ENCODE measurements at places on chromosomes 1 and 21. TPM values are rescaled to one million over a fixed set of nuclear protein-coding genes. Genes with fewer than 3 reads are reported as not detected.
A peak's percentile ranks its signal among the peaks of the same experiment; 100 is the strongest.

GRCh38 chr1:38037221-38037939 is 9.2 kb downstream of the POU3F1 start:
- DNase-seq: no peak
- H3K4me3 ChIP-seq: no peak overlapping the region
- no peaks in the 10 kb centered on the region for H3K4me1 ChIP-seq

- peak overlapping the region; percentile 51 for H3K27ac ChIP-seq
- H3K4me3 ChIP-seq: no peak overlapping the region
- no peaks in the 10 kb centered on the region for H3K27me3 ChIP-seq
- H3K4me1 ChIP-seq: peaks cover 11% of the 10 kb centered on the region
- no peak for DNase-seq
Measured at GRCh38 chr1:181128592-181129497, 40.3 kb downstream of the IER5 start.

GRCh38 chr21:29242201-29242600 is 56.5 kb upstream of the BACH1 start:
- peaks cover 14% of the 10 kb centered on the region for H3K4me1 ChIP-seq
- H3K4me3 ChIP-seq: no peak overlapping the region
- H3K27ac ChIP-seq: no peak overlapping the region
- no peak for DNase-seq
- no peaks in the 10 kb centered on the region for H3K36me3 ChIP-seq

GRCh38 chr1:64996541-64997257 is 30.4 kb upstream of the JAK1 start:
- H3K27ac ChIP-seq: no peak overlapping the region
- peaks cover 1% of the 10 kb centered on the region for H3K4me1 ChIP-seq
- H3K36me3 ChIP-seq: no peaks in the 10 kb centered on the region
- no peaks in the 10 kb centered on the region for H3K27me3 ChIP-seq
- no peak for DNase-seq

GRCh38 chr1:232142403-232143314 is 487.3 kb downstream of the SIPA1L2 start:
- peak overlapping the region; percentile 54 for H3K27ac ChIP-seq
- no peak overlapping the region for H3K4me3 ChIP-seq
- H3K4me1 ChIP-seq: peaks cover 6% of the 10 kb centered on the region
- peak; percentile 87 for DNase-seq
- H3K36me3 ChIP-seq: no peaks in the 10 kb centered on the region

The FCRL5 gene
- total RNA-seq: not detected

GRCh38 chr1:245201827-245202226 is 47.0 kb downstream of the KIF26B start:
- no peaks in the 10 kb centered on the region for H3K4me1 ChIP-seq
- H3K27me3 ChIP-seq: no peaks in the 10 kb centered on the region
- H3K4me3 ChIP-seq: no peak overlapping the region
- no peak overlapping the region for H3K27ac ChIP-seq
- H3K36me3 ChIP-seq: no peaks in the 10 kb centered on the region

All from ascending aorta (tissue), 2 donors.